Right renal cortex interstitium (tissue), 3 donors: ENCODE measurements at places on chromosomes 2 and 18.

DNA sequence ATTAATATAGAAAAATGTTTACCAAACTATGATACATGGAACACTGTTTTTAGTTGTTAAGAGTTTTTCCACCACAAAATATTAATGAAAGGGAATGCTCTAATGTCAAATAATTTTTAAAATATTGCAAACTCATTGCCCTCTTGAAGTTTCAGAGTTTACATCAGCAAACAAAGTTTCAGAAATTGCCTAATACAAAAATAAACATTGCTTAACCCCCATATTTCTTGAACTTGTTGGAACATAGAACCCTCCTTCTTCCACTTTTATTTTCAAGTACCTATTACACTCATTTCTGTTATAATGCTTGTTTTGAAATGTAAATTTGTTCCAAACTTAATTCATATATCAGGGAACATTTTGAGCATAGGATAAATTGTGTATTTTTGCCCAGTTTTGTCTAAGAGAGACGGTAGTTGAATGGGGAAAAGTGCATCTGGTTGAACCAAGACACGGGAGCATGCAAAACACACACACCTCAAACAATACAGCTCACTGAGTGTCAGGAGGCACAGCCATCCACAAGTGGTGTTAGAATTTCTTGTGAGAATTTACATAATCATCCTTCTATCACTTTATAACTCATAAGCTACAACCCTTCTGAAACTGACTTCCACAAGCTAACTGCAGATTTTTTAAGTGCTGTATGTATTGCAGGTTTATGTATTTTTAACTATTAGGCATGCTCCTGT, 5.3 kb upstream of the MC4R start:
- no peak for DNase-seq

- no peak for DNase-seq
These were observed 32.7 kb downstream of the AGFG1 start for GRCh38 chr2:227504700-227505099.

DNA sequence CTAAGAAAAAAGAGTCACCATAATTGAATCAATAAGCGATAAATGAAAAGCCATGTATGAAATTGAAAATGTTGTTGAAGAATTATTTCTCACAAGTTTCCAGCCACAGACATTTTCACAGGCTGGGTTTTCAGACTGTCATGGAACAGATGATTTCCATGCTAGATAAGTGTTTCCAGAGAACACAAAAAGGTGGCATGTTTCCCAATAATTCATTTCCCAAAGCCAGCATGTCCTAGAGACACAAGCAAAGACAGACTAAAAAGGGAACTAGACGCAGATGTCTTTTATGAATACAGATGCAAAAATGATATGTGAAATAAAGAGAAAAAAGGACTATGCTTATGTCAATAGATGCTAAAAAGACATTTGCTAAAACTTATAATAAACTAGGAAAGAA, 255.1 kb downstream of the EIPR1 start:
- no peak for DNase-seq

DNA sequence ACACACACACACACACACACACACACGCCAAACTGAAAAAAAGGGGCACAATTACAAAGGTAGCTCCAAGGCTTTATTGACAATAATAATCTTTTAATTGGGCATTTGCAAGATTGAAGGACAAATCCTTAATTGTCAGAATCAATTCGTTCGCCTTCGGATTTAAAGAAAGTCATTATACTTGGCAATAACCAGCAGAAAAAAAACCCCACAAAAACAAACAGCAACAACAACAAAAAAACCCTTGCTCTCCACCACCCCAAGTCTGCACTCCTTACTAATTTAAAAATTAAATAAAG, 1.8 kb upstream of the HOXD8 start:
- no peak for DNase-seq

- no peak for DNase-seq
These were observed 871.8 kb upstream of the NRXN1 start for GRCh38 chr2:51903728-51904127.

GRCh38 chr18:75132098-75132870, 76.7 kb downstream of the PTGR3 start:
- DNase-seq: no peak

GRCh38 chr2:113245276-113245711, 33.4 kb downstream of the PAX8 start:
- no peak for DNase-seq

- DNase-seq: no peak
These were observed 26.0 kb downstream of the GALNT5 start for GRCh38 chr2:157283468-157283867.

DNA sequence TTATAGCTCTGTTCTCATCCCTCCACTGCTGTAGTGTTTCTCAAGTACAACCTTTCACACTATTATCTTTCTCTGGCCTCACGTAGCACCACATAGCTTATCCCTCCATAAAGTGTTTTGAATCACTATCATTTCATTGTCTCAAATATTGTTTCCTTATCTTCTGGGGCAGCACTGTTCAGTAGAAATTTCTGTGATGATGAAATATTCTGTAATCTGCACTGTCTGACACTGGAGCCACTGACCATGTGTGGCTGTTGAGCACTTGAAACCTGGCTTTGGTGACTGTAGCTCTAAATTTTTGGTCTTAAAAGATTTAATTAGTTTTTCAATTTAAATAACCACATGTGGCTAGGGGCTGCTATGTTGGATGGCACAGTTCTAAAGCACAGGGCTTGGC, 78.9 kb downstream of the CPS1 start:
- no peak for DNase-seq

DNA sequence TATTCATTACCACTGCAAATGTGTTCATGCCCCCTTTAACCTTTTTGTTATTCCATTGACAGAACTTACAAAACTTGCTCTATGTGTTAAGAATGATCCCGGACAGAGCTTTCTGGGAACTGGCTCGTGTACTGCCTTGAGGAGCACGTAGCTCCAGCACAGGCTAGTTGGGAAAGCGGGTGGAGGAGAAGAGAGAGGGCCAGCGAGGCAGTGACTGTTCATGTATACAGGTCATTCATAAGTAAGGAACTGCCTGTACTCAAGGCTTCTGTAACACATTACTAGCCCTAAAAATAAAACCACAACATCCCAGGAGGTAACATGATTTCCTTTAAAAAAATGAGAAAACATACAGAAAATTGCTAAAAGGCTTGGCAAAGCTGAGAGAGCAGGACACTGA, 109.0 kb downstream of the STK39 start:
- DNase-seq: no peak

DNA sequence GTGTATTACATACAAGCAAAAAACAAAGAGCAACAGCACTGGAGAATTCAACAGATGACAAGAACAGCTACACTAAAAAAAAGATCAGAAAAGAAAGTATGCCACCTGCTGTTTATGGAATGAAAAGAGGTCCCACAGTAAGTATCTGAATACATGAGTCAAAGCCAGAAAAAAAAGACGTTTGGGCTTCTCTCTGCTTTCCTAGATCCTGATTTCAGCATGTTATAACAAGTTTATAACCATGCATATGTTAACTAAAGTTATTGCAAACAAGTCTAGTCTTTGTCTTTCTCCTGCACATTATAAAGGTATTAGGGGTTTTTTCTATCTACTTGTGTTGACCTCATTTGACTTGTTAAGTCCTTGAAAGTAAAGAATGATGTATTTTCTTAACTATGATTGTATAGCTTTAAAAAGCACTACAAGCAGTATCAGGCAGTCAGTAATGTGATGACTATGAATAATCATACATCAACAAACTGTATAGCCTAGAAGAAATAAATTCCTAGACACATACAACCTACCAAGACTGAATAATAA, 108.5 kb upstream of the COL5A2 start:
- peak; percentile 29 for DNase-seq

DNA sequence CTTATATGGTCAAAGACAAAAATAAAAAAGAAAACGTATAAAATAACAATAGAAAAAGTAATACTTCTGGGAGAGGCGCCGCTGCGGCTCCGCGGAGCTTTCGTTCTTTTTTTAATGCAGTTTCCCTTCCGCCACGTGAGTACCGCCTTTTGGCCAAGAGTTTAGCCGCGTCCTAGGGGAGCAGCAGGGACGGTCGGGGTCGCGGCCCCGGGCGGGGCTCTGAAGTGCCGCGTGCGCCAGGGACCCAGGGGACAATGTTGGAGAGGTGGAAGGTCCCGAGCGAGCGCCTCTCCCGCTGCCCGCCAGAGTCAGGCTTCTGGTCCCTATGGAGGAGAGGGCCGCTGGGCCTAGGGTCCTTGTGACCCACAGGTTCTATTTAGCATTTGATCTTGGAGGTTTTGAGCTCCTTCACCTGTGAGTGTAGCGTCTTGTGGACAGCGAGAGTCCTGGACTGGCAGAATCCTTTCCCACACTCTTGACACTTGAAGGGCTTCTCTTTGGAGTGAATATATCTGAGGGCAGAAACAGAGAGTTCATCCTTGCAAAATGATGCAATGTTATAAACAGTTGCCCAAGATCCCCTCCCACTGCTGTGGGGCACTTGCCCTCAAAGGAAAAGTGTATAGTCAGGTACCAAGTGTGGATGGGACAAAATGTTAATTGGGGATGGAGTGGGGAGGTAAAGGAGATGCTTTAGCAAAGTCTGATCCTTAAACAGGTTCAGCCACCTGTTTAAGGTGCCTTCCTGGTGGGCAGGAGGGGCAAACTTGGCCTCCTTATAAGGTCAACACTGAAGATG, 6.3 kb downstream of the OSR1 start:
- no peak for DNase-seq

- DNase-seq: no peak
These were observed 313.9 kb downstream of the TRIB2 start for GRCh38 chr2:13030606-13031005.

GRCh38 chr2:85525029-85525428, 13.9 kb upstream of the MAT2A start:
- no peak for DNase-seq

- no peak for DNase-seq
These were observed 1465.7 kb upstream of the PIK3C3 start for GRCh38 chr18:40489301-40489700.

- no peak for DNase-seq
These were observed 105.5 kb downstream of the THADA start for GRCh38 chr2:43490252-43490786.

- no peak for DNase-seq
These were observed 19.3 kb upstream of the MC2R start for GRCh38 chr18:13934676-13935075.

DNA sequence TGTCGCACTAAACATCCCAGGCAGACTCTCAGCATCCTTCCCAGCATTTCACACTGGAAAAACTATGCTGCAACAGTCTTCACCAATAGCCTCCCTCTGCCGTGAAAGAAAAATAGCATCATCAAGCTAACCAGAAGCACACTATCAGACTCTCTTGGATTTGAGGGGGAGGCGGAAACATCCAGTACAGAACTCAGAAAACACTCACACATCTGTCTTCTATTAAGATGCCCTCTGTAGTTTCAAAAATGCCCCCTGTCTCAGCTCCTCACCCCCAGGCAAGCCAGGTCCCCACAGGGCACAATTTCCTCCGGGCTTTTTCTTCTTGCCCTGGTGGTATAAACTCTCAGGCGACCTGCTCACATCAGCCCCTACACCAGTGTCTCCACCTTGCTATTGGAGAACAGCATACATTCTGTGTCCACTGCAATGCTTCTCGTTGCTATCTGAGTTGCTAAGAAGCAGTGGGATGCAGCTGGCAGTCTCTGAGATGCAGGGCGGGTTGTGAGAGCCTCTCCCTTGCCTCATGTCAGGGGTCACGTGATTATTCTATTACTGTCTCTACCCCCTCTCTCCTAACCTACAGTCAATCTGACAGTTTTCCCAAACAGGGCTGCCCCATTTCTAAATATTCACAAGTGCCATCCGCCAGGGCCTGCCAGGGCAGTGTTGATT, 189.9 kb downstream of the INO80D start:
- DNase-seq: no peak

DNA sequence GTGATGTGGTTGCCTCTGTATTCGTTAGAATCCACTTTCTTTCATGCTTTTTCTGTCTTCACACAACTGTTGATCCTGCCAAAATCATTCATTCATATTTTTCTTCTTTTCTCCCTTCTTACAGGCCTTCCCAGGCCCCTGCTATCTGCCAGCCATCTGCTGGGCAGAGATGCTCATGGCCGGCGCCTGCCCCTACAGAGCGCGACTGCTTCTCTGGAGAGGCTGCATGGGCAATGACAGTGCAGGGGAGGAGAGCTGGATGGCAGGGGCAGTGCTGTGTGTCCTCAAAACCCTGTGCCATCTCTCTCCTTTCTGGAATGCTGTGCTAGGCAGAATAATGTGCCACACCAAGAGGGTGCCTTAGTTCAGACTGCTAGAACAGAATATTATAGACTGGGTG, 125.2 kb downstream of the INHBB start:
- DNase-seq: no peak

- no peak for DNase-seq
These were observed 4.4 kb downstream of the MAL start for GRCh38 chr2:95029898-95030341.

DNA sequence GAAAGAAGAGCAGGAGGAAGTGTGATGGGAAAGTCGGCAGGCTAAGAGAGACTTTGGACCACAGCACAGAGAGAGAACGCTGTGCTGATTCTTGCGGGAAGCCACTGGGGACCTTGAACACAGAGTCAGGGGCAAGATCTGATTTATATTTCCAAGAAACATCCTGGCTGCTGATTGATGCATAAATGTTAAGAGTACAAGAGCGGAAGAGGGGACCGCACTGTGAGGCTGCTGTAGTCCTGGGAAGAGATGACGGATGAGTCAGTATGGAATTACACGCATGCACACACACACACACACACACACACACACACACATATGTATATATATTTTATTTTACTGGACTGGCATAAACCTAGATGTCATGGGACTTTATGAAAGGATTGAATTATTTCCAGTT, 865.6 kb upstream of the ID2 start:
- DNase-seq: no peak

DNA sequence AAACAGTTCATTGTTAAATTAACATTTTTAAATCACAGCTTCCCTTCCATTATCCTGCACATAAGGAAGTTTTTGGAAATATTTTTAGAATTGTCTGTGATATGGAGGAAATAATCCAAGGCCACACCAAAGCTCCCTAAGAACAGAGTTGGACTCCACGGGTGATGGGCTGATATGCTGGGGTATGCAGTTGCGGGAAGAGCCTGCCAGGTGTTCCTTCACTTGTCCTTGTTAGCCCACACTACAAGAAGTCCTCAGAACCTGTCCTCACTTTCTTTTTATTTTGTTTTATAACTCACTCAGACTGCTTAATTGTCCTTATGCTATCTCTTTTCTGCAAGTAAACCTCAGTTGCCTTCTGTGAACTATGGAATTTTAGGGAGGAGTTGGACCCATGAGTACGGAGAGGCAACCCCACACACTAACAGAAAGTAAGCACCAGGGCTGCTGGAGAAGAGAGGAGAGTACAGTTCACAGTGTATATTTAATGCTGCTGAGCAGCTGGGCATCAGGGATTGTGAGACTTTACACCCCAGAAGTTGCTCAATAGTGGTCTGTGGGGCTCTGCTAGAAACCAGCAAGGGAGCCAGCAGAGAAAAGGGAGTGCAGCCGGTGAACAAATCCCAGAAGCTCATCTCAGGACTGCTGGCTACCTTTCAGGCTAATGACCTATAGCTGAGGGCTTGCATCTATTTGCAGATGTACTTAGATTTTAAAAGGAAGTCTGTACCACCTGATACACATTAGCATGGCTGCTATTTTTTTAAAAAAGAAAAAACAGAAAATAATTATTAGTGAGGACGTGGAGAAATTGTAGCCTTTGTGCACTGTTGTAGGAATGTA, 280.1 kb upstream of the STON1 start:
- no peak for DNase-seq

GRCh38 chr2:30979822-30980245, 158.4 kb downstream of the GALNT14 start:
- DNase-seq: no peak
